ENCODE measurements at places on chromosomes 6 and 20.
A peak's percentile ranks its signal among the peaks of the same experiment; 100 is the strongest.

DNA sequence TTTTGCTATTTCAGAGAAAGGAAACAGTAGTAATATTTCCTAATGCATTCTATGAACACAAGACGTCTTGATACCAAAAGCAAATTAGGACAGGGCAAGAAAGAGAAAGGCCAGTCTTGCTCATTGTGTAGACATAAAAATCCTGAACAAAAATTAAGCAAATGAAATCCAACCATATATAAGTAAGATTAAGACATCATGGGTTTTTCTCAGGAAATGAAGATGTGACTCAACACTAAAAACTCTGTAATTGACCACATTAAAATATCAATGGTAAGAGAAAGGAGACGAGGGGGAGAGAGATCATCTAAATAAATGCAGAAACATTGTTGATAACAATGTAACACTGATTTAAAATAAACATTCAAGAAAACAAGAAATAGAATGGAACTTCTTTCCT is 205.4 kb downstream of the SOD2 start:
- DNase-seq, result no peak

- DNase-seq, result no peak
Observed at GRCh38 chr6:17707371-17707651, 586 bp upstream of the NUP153 start.

DNA sequence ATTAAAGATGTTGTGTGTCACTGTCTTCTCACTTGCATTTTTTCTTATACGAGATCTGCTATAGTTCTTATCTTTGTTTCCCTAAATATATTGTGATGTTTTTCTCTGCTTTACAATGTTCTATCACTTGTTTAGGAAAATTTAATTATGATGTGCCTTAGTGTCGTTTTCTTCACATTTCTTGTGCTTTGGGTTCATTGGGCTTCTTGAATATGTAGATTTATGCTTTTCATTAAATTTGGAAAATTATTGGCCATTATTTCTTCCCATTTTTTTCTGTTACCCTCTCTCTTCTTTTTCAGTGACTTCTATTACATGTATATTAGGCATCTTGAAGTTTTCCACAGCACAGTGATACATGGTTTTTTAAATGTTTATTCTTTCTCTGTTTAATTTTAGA is 33.4 kb downstream of the CITED2 start:
- no peak for DNase-seq

GRCh38 chr20:32404017-32404416 is 45.9 kb downstream of the ASXL1 start:
- DNase-seq, result no peak

- DNase-seq, result no peak
Observed at GRCh38 chr6:77178821-77179220, 284.5 kb downstream of the HTR1B start.

GRCh38 chr6:119742188-119742803 is 392.7 kb upstream of the MAN1A1 start:
- DNase-seq, result peak; percentile 30

DNA sequence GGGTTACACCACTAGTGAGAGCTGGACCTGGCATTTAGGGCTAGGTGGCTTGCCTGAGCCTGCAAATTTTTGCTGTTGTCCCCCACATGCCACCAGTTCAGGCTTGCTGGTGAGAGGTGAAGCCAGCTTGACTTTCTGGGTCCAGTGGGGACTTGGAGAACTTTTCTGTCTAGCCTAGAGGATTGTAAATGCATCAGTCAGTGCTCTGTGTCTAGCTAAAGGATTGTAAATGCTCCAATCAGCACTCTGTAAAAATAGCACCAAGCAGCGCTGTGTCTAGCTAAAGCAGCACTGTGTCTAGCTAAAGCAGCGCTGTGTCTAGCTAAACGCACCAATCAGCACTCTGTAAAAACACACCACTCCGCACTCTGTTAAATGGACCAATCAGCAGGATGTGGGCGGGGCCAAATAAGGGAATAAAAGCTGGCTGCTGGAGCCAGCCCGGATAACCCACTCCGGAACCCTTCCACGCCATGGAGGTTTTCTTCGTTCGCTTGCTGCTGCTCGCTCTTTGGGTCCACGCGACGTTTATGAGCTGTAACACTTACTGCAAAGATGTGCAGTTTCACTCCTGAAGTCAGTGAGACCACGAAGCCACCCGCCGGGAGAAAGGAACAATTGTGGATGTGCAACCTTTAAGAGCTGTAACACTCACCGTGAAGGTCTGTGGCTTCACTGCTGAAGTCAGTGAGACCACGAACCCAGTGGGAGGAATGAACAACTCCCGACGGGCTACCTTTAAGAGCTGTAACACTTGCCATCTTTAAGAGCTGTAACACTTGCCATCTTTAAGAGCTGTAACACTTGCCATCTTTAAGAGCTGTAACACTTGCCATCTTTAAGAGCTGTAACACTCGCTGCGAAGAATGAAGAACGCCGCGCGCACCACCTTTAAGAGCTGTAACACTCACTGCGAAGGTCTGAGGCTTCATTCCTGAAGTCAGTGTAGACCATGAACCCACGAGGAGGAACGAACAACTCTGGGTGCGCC is 27.3 kb downstream of the GMPR start:
- no peak for DNase-seq

- peak; percentile 58 for DNase-seq
Observed at GRCh38 chr20:43507150-43508080, at the start of gene L3MBTL1. Gene L3MBTL1 (plus strand): TSS chr20:43507697. CDS start chr20:43513504, 5,807 bp downstream.

GRCh38 chr6:124943658-124944057 is 18.6 kb upstream of the RNF217 start:
- DNase-seq, result no peak

- DNase-seq, result no peak
Observed at GRCh38 chr6:133919362-133919761, 30.4 kb downstream of the TCF21 start.

DNA sequence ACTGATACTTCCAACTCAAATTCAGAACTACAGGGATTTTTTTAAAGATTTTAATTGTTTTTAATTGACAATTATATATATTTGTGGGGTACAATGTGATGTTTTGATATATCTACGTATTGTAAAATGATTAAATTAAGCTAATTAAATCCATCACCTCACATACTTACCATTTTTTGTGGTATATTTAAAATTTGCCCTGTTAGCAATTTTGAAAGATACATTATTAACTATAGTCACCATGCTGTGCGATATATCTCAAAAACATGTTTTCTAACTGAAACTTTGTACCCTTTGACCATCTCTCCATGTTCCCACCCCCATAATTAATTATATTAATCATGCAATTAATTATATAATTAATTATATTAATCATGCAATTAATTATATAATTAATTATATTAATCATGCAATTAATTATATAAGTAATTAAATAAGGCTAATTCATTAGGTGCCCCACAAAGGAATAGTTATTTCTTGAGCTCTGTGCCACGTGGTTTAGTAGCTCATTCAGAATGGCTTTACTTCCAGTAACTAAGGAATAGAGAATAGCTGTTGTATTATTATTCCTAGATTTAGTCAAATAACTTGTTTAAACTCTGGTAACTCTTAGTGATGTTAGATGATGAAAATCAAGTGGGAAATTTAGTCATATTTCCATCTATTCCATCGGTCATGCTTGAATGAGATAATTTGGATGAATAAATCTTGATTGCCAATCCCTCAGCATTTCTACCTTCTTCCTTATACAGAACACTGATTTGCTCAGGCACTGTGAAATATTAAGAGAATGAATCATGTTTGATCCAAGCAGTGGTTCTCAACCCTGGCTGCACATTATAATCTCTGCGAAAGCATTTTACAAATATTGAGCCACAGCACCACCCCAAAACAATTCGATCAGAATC is 25.1 kb downstream of the LOC128125822 start:
- DNase-seq, result no peak

- DNase-seq, result no peak
Observed at GRCh38 chr6:169489563-169490245, 212.1 kb downstream of the WDR27 start.

DNA sequence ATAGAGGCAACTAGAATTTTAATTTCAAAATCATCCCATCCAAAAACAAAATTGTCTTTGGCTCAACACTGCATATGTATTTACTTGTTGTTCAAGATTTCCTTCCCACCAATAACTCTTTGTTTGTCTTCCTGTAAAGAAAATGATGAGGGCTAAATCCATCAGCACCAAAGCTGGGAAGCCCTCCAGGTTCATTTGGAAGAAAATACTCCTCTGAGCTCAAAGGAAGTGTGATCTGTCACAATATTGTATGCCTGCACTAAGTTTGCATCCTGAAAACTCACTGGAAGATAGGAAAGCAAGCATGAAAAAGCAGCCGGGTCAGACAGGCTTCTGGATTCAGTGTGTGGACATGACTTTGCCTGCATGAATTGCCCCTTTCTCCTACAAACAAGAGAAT is 28.7 kb upstream of the OPRM1 start:
- DNase-seq, result no peak

- no peak for DNase-seq
Observed at GRCh38 chr20:64026-64603, 23.4 kb upstream of the DEFB125 start.

DNA sequence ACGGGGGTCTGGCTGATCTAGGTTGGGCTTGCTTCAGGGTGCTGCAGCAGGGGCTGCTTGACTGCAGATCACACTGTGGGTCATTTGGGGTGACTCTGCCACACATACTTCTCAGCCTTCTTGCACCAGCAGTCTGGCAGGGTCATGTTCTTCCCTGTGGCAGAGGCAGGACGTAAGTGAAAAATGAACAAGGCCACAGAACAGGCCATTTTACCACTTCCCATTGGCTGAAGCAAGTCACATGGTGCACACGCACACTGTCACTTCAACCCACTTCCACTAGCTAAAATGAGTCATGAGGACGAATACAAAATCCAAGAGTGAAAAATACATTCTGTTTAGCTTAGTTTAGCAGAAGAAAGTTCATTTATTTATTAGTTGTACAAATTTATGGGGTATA is 168.6 kb upstream of the GGTLC1 start:
- DNase-seq, result no peak

DNA sequence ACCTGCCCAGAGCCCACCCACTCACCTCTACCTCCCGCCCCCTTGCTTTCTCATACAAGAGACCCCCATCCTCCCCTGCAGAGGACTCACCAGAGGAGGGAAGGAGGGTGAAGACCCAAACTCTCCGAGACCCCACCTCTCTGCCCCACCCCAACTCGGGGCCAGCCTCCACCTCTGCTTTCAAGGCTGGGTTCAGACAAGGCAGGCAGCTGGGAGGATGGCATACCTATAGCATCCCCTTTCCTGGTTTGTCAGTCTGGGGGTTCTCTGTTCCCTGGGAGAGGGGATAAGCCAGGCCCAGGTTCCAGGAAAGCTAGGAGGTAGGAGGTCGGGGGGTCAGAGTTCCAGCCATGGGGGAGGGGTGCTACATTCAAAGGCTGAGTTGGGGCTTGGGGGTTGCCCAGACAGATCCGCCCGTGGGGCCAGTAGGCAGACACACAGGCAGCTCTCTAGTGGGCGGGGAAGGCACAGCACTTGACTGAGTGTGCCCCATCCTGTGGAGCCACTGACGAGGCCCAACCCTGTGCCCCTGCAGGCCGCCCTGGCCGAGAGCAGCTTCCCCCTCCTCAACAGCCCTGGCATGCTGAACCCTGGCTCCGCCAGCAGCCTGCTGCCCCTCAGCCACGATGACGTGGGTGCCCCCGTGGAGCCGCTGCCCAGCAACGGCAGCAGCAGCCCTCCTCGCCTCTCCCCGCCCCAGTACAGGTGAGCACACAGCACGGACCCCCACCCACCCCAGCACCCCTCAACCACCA is 40.8 kb upstream of the MDFI start:
- DNase-seq, result no peak

DNA sequence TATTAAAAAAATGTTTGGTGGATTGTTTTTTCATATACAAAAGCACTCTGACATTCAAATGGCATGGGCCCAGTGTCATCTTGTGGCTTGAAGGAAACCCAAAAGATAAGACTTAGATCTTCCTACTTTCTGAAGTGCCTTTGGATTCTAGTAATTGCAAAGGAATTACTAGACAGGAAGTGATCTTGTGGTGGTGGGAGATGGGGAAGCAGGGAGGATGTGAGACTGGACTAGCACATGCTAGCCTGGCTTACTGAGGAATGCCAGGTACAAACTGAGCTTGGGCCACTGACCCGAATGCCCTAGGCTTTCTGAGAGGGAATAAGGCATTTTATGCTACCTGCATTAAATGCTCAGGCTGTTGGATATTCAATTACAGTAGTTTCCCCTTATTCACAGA is 59.0 kb downstream of the AFG1L start:
- no peak for DNase-seq

GRCh38 chr6:40473026-40473425 is 114.1 kb downstream of the LRFN2 start:
- no peak for DNase-seq

DNA sequence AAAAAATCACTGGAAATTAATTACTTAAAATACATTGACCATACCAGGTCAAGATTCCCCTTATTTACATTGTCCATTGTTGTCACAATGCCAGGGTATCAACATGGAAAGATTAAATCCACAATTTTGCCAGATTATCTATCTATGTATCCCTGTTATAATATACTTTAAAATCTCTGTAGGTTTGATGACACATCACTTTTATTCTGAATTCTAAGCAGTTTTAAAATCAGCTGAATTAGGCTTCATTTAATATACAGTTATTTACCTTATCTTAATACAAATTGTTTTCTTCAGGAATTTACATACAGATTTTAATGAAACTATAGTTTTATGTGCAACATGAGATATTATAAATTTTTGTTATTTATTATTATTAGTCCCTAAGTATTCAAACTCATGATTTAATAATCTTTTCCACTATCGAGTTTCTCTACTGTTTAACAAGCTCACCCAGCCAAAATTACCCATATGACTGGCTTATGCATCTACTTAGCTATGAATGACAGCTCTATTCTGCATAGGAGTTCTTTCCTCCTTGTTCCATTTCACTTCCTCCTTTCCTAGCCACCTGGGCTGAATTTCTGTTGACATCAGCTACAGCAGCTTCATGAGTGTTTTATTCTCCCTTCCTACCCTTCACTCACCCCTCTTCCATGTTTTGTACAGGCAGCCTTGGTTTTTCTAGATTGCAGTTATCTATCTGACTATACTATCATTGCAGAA is 654.2 kb upstream of the MAP3K7 start:
- no peak for DNase-seq

- no peak for DNase-seq
Observed at GRCh38 chr6:129646642-129647041, 63.3 kb downstream of the ARHGAP18 start.

DNA sequence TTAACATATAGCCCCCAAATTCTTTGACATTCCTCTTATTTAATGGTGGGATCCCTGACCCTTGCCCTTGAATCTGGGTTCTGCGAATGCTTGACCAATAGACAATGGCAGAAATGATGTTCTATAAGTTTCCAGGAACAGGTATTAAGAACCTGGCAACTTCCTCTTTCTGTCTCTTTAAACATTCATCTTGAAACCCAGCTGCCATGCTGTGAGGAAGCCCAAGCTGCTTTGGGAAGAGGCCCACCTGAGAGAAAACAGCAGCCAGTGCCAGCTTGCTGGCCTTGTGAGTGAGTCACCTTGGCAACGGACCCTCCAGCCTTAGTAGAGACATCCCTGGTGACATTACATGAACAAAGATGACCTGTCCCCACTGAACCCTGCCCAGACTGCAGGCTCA is 45.2 kb upstream of the RALY start:
- no peak for DNase-seq

GRCh38 chr6:83464381-83465140 is 33.7 kb upstream of the ME1 start:
- DNase-seq, result no peak

GRCh38 chr6:15483060-15483459 is 179.8 kb downstream of the DTNBP1 start:
- DNase-seq, result no peak

Measured in NCI-H774 (cell line).